GM12878 (cell line): ENCODE measurements at places on chromosomes 2 and 18. TPM values are rescaled to one million over a fixed set of nuclear protein-coding genes. Genes with fewer than 3 reads are reported as not detected.

GALNT13 gene
- total RNA-seq = not detected in 2 replicates

RGPD3 gene
- 0.08 and 0.21 TPM in 2 replicates for total RNA-seq

IL1RL1 gene
- total RNA-seq = 0.18 TPM in 1 of 2 replicates, not detected in the other

EML6 gene
- total RNA-seq = 0.32 and 0.36 TPM in 2 replicates

CYTIP gene
- total RNA-seq = 63.7 and 64.9 TPM in 2 replicates

VWC2L gene
- not detected in 2 replicates for total RNA-seq

POTEJ gene
- total RNA-seq = not detected in 2 replicates

ARHGAP28 gene
- not detected in 2 replicates for total RNA-seq

FSHR gene
- not detected in 2 replicates for total RNA-seq

E2F6 gene
- total RNA-seq = 10.9 and 11.9 TPM in 2 replicates

PLCL1 gene
- total RNA-seq = 0.40 and 0.46 TPM in 2 replicates

NAB1 gene
- 30.5 and 33.2 TPM in 2 replicates for total RNA-seq

CNOT9 gene
- total RNA-seq = 95.3 and 105 TPM in 2 replicates

ING5 gene
- 27.2 and 34.6 TPM in 2 replicates for total RNA-seq

TFPI gene
- 0.29 and 0.41 TPM in 2 replicates for total RNA-seq

PID1 gene
- total RNA-seq = not detected in 2 replicates

ADRA2B gene
- 0.10 TPM in 1 of 2 replicates, not detected in the other for total RNA-seq

CROCC2 gene
- total RNA-seq = not detected in 2 replicates

MGAT4A gene
- 23.1 and 23.4 TPM in 2 replicates for total RNA-seq

RTP5 gene
- total RNA-seq = not detected in 2 replicates

ATP6V1C2 gene
- not detected in 2 replicates for total RNA-seq

LRPPRC gene
- total RNA-seq = 148 and 152 TPM in 2 replicates

HAAO gene
- total RNA-seq = 41.6 and 49.5 TPM in 2 replicates

CYB5A gene
- 60.2 and 60.4 TPM in 2 replicates for total RNA-seq

AMMECR1L gene
- total RNA-seq = 10.7 and 11.6 TPM in 2 replicates

G6PC2 gene
- total RNA-seq = not detected in 2 replicates

SOCS6 gene
- total RNA-seq = 6.1 and 6.5 TPM in 2 replicates

CNDP1 gene
- not detected in 2 replicates for total RNA-seq

SOWAHC gene
- 2.0 and 2.6 TPM in 2 replicates for total RNA-seq

FBLN7 gene
- total RNA-seq = 0.10 TPM in 1 of 2 replicates, not detected in the other

DNAH7 gene
- 0.19 and 0.31 TPM in 2 replicates for total RNA-seq

ALLC gene
- total RNA-seq = not detected in 2 replicates

L3MBTL4 gene
- total RNA-seq = 8.7 and 9.7 TPM in 2 replicates

TFCP2L1 gene
- 0.21 TPM in 2 replicates for total RNA-seq

UGT1A6 gene
- total RNA-seq = not detected in 2 replicates

MYO5B gene
- total RNA-seq = 4.1 and 4.4 TPM in 2 replicates

MAP3K20 gene
- 2.2 and 3.4 TPM in 2 replicates for total RNA-seq

KIF1A gene
- total RNA-seq = 0.51 and 0.95 TPM in 2 replicates

NT5DC4 gene
- 0.85 TPM in 1 of 2 replicates, not detected in the other for total RNA-seq

CAD gene
- total RNA-seq = 101 and 119 TPM in 2 replicates

CNOT11 gene
- 44.1 and 45.9 TPM in 2 replicates for total RNA-seq

KLF11 gene
- 0.18 and 0.19 TPM in 2 replicates for total RNA-seq

IWS1 gene
- total RNA-seq = 43.8 and 45.9 TPM in 2 replicates

OSBPL6 gene
- 0.11 TPM in 1 of 2 replicates, not detected in the other for total RNA-seq

LRRC30 gene
- not detected in 2 replicates for total RNA-seq

CERKL gene
- total RNA-seq = not detected in 2 replicates

LIMS3 gene
- 0.61 and 0.69 TPM in 2 replicates for total RNA-seq

ICOS gene
- 0.77 and 1.0 TPM in 2 replicates for total RNA-seq

SCG2 gene
- total RNA-seq = not detected in 2 replicates

DNAJC27 gene
- 2.8 and 3.6 TPM in 2 replicates for total RNA-seq
